HepG2 (cell line): ENCODE measurements at places on chromosomes 1 and 21. TPM values are rescaled to one million over a fixed set of nuclear protein-coding genes. Genes with fewer than 3 reads are reported as not detected.

The OVAAL gene
- polyA plus RNA-seq = 0.04 and 0.08 TPM in 2 replicates

The SAMD13 gene
- 0.09 TPM in 1 of 2 replicates, not detected in the other for polyA plus RNA-seq

The HENMT1 gene
- polyA plus RNA-seq = not detected in 2 replicates

The ZNF691 gene
- 6.0 and 7.6 TPM in 2 replicates for polyA plus RNA-seq

The TAS1R1 gene
- 1.6 and 1.9 TPM in 2 replicates for polyA plus RNA-seq

The TSACC gene
- 1.5 and 1.6 TPM in 2 replicates for polyA plus RNA-seq

The ST6GALNAC5 gene
- not detected in 2 replicates for polyA plus RNA-seq

The PTCH2 gene
- polyA plus RNA-seq = 1.5 and 1.7 TPM in 2 replicates

The HSD3B2 gene
- 0.04 and 0.20 TPM in 2 replicates for polyA plus RNA-seq

The NOS1AP gene
- polyA plus RNA-seq = 1.9 and 2.0 TPM in 2 replicates

The SPRR2F gene
- polyA plus RNA-seq = not detected in 2 replicates

The MATN1 gene
- 0.03 and 0.05 TPM in 2 replicates for polyA plus RNA-seq

The PDC gene
- not detected in 2 replicates for polyA plus RNA-seq

The HFM1 gene
- polyA plus RNA-seq = 0.18 and 0.29 TPM in 2 replicates

The SERPINC1 gene
- polyA plus RNA-seq = 142 and 156 TPM in 2 replicates

The MAP10 gene
- polyA plus RNA-seq = not detected in 2 replicates

The CFAP45 gene
- polyA plus RNA-seq = not detected in 2 replicates

GRCh38 chr21:31446226-31446855, 102.3 kb upstream of the TIAM1 start:
- no peak for DNase-seq

DNA sequence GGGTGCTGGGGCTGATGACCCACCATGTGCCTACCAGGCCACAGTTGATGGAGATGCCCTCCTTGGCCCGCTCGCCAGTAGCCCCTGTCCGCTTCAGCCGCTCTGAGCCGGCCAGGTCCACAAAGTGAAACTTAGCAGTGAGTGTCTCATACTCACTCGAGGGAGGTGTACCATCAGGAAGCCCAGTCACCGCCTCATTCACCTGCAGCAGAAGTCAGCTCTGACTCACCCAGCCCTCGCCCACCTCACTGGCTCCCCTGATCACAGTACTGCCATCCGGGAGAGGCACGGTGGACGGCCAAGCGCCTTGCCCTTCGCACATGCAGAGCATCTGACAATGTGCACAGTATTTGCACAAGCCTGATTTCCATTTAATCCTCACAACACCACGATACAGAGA, 18.8 kb downstream of the KIF21B start:
- no peak for DNase-seq

GRCh38 chr1:15329104-15329820, 80.4 kb upstream of the EFHD2 start:
- DNase-seq = no peak

- DNase-seq = no peak
These were observed 135.7 kb upstream of the PROX1 start for GRCh38 chr1:213852107-213852506.

- no peak for DNase-seq
These were observed at the start of gene PIK3CD for GRCh38 chr1:9651565-9652378. TSS of gene PIK3CD (plus strand) at chr1:9651731. CDS start at chr1:9710456, 58,725 bp downstream.

DNA sequence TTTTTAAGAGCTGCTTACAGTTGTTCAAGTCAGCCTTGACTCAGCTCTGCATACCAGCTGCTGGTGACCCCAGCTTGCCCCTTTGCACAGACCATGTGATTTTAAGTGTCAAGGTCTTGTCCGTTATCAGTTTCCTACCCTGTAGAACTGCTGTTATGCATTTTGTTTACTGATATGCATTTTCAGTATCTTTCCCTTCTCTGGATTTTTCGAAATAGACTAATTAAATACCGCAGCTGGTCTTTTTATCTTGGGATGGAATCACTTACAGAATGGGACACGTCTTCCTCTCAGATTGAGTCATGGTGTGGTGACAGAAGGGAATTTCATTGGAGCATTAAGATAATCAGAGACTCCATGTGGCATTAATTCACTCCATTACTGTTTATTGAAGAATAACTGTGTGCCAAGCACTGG, 145.6 kb downstream of the FMN2 start:
- no peak for DNase-seq

GRCh38 chr1:94358630-94359599, 59.3 kb upstream of the ABCD3 start:
- DNase-seq = no peak

DNA sequence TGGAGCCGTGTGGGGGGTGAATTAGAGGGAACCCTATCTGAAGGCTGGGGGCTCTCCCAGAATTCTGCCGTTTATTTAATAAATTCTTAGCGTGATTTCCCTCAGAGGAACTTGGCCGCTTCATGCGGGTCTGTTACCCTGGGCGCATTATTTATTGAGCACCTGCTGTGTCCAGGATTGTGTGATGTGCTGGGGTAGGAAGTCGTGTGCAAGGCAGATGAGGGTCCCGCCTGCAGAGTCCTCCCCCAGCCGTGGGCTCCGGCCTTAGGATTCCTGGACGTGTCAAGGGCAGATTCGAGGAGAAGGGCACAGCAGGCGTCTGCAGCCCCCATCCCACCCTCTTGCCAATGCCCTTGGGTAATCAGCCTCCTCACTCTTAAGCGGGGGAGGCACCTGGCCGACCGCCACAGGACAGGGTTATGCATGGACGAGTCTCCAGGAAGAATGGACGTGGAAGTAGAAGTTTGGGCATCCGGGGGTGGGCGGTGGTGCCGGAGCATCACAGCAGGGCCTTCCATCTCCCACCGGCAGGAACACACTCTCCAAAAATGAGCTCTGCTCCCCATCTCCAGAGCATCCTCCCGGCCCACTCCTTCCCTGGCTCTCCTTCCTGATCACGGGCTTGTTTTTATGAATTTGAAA, 233.3 kb upstream of the C1orf174 start:
- no peak for DNase-seq

DNA sequence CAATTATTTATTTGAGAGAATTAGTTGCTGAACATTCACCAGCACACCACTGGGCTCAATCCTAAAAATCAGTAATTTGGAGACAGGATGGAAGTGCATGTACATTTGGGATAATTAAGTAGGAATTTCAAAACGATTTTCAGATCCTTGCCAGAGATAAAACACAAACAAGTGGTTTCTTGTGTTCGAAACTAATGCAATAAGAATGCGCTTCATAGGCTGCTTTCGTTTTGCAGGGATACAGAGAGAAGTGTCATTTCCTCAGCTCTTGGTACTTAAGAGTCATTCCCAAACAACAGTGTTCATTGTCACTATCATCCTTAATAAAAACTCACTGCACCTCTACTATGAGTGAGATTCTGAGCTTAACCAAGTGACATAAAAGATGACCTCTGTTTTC, 20.6 kb upstream of the USP24 start:
- no peak for DNase-seq

DNA sequence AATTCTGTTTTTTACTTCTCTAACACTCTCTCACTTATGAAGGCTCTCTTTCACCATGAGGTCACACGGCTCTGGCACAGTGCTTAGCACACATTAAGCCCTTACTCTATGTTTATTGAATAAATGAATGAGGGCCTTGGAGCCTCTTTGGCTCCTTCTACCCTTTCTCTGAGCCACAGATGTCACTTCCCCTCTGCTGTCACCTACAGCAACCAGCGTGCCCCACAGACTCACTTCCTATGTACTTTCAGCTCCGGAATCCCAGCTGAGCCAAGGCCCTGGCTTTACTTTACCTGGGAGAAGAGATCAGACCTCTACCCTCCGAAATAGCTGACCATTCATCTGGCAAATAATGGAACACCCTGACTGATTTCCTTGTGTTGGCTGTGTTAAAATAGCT, 53.7 kb upstream of the HMCN1 start:
- no peak for DNase-seq

DNA sequence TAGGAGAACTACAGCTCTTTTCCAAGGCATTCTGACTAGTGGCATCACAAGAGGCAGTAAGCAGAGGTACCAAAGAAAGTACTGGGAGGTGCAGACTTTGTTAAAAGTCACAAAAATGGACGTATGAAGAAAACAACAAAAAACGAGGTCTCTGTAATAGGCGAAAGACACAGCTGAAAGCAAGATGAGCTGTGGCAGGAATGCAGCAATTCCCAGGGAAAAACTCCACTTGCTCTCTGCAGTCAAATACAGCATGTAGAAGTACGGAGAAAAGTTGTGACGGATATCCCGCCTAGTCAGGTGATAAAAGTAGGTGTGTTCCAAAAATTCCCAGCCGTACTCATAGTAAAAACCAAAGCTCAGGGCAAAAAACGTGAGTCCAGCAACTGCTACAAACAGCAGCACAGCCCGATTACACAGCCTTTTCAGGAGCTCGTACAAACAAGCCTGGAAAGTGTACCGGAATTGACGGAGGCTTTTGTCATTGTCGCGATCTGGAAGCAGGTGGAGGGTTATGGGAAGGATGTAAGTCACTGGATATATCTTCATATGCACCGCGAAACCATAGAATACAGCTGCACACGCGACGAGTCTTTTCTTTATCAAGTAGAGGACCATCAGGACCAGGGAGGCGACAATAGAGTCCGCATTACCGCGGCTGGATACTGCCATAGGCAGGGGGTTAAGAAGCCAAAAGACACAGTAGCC, 979 bp downstream of the PIGM start:
- no peak for DNase-seq

DNA sequence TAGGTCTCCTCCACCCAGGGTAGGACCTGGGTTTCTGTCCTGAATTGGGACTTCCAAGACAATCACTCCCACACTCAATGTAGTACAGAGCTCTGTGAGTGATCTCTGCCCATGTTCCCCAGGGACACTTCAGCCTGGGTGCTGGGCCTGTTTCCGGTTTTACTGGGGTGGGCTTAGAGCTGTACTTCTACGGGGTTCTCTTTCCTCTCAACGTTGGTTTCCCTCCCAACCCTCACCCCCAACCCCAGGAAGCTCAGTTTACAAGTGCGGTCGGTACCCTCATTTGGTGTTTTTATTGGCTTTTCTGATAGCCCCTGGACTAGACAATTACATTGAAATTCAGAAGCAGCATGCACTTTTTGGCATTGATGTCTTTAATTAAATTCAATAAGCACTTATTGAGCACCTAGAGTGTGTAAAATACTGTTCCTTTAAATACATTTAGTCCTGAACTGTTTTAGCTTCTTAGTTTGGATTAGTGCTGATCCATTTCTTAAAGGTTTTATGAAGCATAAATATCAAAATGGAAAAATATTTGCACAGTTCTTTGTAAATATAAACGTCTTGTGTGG, 542 bp upstream of the XPR1 start:
- no peak for DNase-seq

DNA sequence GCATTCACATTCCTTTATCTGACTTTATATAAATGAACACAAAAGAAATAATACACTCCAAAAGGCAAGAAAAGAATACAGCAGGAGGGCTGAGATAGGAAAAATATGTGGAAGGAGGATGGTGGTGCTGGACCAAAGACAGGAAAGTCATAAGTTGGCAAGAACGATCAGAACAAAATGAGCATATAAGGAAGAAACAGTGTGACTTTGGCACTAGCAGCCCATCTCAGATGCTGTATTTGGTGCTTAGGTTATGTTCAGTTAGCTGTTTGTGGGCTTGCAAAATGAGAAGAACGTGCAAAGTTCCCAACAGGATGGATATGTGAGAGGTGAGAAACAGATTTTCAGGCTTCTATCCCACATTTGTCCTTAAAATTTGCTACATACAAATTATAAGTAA, 719.8 kb upstream of the ADGRL4 start:
- no peak for DNase-seq

DNA sequence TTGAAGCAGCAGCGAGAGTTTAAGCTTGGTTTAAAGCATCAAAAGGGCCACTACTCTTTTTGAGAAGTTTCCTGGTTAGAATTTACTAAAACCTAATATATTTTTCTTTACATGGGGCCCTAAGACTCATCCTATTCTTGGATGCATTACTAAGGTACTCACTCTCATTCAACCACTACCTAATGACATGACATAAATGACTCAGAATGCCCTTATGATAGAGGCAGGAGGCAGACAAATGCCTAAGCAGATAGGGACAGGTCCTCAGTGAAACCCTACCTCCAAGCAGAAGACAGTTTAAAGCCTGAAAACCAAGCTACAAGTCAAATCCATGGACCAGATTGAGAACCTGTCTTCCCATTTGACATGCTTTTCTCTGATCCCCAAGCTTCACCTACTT, 34.3 kb upstream of the SLC35A3 start:
- no peak for DNase-seq

- DNase-seq = no peak
These were observed 25.0 kb downstream of the PBX1 start for GRCh38 chr1:164583835-164584539.

DNA sequence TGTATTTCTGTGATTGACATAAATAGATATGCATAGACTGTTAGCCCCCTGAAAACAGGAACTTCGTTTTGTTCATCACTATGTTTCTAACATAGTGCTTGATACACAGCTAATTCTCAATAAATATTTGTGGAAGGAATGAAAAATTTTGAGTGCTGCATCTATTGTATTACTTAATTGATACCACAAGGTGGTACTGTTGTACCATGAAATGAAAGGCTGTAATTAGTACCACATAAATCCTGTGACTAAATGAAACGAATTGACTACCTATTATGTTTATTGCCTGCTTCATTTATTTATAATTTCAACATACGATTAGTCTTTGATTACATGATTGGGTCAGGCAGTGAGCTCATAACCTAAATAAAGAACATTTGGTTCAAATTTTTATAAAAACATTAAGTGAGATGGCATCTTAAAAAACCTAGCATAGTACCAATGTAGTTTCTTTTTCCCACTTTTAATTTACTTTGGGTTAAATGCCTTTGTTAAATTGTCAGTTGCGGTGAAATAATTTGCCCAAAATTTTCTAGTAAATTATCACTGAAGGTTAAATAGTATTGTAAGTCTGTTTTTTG, 15.0 kb upstream of the TGFB2 start:
- peak; percentile 16 for DNase-seq

DNA sequence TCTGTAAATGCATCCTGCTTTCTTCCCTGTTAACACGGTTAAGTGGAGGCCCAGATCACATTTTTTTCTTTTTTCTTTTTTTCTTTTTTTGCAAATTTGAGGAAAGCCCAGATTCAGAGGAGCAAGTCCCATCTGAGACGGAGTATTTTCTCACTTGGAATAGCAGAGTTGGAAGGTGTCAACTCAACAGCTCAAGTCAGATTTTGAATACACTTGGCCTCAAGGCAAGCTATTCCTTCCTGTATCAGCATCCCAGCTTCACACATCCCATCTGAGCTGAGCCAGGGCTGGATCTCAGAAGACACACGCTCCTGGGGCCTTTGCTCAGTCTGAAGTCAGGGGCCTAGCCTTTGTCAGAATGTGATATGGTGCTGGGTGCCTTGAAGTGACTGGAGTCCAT, 11.5 kb upstream of the TNR start:
- DNase-seq = no peak

- DNase-seq = no peak
These were observed 4.9 kb downstream of the SPTA1 start for GRCh38 chr1:158681606-158682005.

GRCh38 chr1:43065616-43066399, 106.3 kb downstream of the EBNA1BP2 start:
- DNase-seq = no peak

GRCh38 chr1:1206376-1206965, at the start of gene TNFRSF18:
TSS of gene TNFRSF18 (minus strand) at chr1:1206592. CDS start at chr1:1206571, 21 bp downstream.
- no peak for DNase-seq

DNA sequence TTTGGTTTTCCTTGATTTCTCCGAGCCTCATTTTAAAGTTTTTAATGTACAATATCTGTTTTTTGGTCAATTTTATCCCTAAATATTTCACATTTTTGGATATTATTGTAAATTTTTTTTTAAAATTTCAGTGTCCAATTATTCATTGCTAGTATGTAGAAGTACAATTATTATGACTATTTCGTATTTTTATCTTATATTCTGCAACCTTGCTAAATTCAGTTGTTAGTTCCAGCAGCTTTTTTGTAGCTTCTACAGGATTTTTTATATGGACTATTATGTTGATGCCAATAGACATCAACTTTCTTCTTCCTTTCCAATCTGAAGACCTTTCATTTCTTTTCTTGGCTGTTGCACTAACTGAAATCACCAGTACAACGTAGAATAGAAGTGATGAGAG, 4.1 kb upstream of the PLA2G2F start:
- DNase-seq = no peak
